ENCODE measurements at places on chromosomes 5 and 9.

- H3K27me3 ChIP-seq = no peaks in the 10 kb centered on the region
- DNase-seq = no peak
- no peak overlapping the region for H3K27ac ChIP-seq
- H3K4me3 ChIP-seq = no peak overlapping the region
- no peaks in the 10 kb centered on the region for H3K36me3 ChIP-seq
These were observed 111.3 kb upstream of the NR3C1 start for GRCh38 chr5:143514616-143515335.

- H3K36me3 ChIP-seq = no peaks in the 10 kb centered on the region
- no peak overlapping the region for H3K4me3 ChIP-seq
- H3K4me1 ChIP-seq = peaks cover 53% of the 10 kb centered on the region
- peak overlapping the region; percentile 80 for H3K27ac ChIP-seq
- DNase-seq = no peak
- no peaks in the 10 kb centered on the region for H3K27me3 ChIP-seq
These were observed 159.9 kb downstream of the TSSK1B start for GRCh38 chr5:113274836-113275414.

DNA sequence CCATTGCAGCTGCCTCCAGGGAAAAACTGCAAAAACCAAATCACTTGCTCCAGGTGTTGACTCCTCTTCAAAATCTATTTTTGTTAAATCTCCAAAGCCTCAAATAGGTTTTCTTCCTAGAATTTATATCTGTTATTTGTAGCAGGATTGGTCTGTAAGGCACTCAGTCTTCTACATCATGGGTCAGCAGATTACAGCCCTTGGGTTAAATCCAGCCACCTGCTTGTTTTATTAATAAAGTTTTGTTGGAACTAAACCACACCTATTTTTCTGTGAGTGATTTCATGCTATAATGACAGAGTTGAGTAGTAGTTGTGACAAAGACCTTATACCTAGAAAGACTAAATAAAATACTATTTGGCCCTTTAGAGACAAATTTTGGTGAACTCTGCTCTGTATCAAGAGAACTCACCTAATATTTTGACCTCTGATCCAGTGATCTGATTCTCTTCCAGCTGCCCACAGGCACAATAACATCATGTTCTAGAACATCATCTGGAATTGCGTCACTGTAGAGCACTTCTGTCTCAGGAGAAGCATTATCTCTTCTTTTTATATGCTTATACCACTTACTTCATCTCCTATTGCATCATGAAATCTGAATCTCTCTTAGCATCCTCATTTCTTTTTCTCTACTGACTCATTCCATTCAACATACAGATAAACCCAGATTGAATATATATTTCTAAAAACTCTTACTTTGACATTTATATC lies 130.1 kb downstream of the RPS23 start:
- no peaks in the 10 kb centered on the region for H3K4me1 ChIP-seq
- DNase-seq = no peak
- H3K27me3 ChIP-seq = no peaks in the 10 kb centered on the region
- H3K36me3 ChIP-seq = no peaks in the 10 kb centered on the region
- H3K4me3 ChIP-seq = no peak overlapping the region
- no peak overlapping the region for H3K27ac ChIP-seq

DNA sequence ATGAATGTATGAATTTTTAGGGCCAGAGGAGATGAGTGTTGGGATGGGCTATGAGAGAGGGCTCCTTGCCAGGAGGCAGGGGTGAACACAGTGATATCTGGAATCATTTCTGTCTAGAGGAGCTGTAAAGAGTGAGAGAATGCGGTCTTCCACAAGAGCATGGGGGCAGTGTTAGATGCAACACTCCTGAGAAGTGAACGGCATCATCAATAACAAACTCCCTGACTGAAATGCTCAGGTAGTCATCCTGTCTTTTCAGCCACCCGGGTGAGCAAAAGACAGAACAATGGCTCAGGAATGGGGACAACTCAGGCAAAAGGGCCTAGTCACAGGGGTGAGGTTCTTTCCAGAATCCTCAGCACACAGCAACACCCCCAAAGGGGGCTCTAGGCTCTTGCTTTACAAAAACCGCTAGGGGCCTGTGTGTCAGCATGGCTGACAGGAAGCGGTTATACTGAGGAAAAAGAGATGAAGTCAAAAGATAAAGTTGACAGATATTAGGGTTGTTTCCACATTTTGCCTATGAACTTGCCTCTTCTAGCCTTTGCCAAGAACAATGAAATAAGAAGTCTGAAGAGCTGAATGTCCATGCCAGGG lies 104.6 kb upstream of the LRRTM2 start:
- DNase-seq = no peak
- no peak overlapping the region for H3K4me3 ChIP-seq
- H3K4me1 ChIP-seq = peaks cover 20% of the 10 kb centered on the region

DNA sequence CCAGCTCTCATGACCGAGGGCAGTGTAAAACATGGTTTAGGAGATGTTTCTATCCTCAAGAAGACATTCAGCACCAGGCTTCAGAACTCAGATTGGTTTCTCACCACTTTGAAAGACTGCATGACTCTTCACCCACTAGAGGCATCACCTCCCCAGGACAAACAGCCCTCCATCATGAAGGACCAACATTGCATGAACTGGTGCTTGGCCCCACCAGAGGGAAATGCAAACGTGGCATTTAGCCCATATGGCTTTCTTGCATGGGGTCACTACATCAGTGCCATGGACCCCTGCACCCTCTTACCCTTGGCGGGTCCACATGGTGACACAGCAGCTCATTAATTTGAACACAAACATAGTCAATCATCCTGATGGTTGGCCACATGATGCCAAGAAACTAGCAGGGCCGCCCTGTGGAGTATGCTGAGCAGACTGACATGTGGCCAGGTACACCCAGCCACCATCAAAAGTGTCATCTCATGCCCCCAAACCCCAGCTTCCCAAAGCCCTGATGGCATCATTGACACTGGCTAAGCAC lies 129.5 kb upstream of the FSTL4 start:
- H3K4me1 ChIP-seq = peaks cover 9% of the 10 kb centered on the region
- H3K4me3 ChIP-seq = no peak overlapping the region
- DNase-seq = no peak
- no peak overlapping the region for H3K27ac ChIP-seq
- H3K36me3 ChIP-seq = no peaks in the 10 kb centered on the region

GRCh38 chr9:133238851-133239532 lies 29.9 kb upstream of the OBP2B start:
- peak; percentile 82 for DNase-seq
- H3K27ac ChIP-seq = peak overlapping the region; percentile 77
- H3K4me1 ChIP-seq = peaks cover 21% of the 10 kb centered on the region
- peaks cover 6% of the 10 kb centered on the region for H3K27me3 ChIP-seq

DNA sequence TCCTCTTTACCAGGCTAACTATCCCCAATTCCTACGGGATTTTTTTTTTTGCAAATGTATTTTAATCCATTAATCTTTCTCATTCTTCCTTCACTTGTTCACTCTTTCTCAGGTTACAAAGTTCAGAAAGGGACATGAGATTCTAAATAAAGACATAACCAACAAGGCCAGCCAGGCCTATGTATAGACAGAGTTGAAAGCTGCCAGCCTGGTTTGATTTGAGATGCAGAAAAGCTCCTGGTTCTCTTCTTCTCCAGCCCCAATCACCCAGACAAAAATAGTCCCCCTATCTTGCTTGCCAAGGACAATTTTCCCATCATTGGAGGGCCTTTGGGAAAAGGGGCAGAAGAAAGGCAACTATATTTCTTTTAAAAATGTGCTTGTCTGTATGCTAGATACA lies 398.8 kb downstream of the NFIB start:
- no peaks in the 10 kb centered on the region for H3K4me1 ChIP-seq
- DNase-seq = no peak
- H3K4me3 ChIP-seq = no peak overlapping the region
- no peak overlapping the region for H3K27ac ChIP-seq

DNA sequence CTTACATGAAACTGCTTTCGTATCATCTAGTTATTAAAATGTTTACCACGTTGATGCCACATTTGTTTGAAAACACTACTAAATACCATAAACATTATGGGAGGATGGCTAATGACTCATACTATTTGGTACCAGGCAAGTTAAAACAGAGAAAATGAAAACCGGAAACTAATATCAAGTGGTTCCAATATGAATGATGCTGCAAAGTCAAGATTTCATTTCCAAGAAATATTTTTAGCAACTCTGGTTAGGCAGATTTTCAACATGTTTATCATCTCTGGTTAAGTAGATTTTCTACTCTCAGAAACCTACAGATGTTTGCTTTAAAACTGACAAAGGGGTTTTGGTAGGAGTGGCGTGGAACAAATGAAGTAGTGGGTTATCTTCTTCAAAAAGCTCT lies 4.9 kb upstream of the F2R start:
- H3K27ac ChIP-seq = no peak overlapping the region
- no peak for DNase-seq
- peaks cover 30% of the 10 kb centered on the region for H3K4me1 ChIP-seq
- peaks cover 8% of the 10 kb centered on the region for H3K36me3 ChIP-seq

- H3K27me3 ChIP-seq = peaks cover 9% of the 10 kb centered on the region
- H3K27ac ChIP-seq = no peak overlapping the region
- peaks cover 39% of the 10 kb centered on the region for H3K36me3 ChIP-seq
- H3K4me1 ChIP-seq = peaks cover 18% of the 10 kb centered on the region
- no peak for DNase-seq
These were observed 32.5 kb downstream of the CSF1R start for GRCh38 chr5:150053713-150054392.

- no peak overlapping the region for H3K4me3 ChIP-seq
- H3K27me3 ChIP-seq = peaks cover 3% of the 10 kb centered on the region
- no peaks in the 10 kb centered on the region for H3K36me3 ChIP-seq
- peak overlapping the region; percentile 91 for H3K27ac ChIP-seq
- peaks cover 74% of the 10 kb centered on the region for H3K4me1 ChIP-seq
These were observed 22.0 kb upstream of the ARHGAP26 start for GRCh38 chr5:142748132-142748531.

DNA sequence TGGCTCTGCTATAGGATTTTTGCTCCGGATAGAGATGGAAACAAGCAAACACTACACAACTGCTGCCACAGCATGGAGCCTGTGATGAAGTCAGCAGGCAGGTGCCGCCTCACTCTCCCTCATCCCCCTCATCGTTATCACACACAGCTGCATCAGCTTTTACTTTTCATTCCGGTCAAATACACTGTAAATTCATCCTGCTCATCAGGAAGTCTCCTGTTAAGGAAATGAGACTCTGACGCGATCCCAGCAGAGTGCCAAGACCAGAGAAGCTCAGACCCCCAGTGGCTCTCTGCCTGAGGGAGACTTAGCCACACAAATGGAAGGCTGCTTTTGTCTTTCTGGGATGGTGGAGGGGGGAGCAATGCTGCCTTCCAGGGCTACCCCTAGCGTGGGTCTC lies 270.2 kb downstream of the ELAVL2 start:
- H3K4me1 ChIP-seq = no peaks in the 10 kb centered on the region
- DNase-seq = no peak
- no peaks in the 10 kb centered on the region for H3K36me3 ChIP-seq
- H3K27me3 ChIP-seq = no peaks in the 10 kb centered on the region

DNA sequence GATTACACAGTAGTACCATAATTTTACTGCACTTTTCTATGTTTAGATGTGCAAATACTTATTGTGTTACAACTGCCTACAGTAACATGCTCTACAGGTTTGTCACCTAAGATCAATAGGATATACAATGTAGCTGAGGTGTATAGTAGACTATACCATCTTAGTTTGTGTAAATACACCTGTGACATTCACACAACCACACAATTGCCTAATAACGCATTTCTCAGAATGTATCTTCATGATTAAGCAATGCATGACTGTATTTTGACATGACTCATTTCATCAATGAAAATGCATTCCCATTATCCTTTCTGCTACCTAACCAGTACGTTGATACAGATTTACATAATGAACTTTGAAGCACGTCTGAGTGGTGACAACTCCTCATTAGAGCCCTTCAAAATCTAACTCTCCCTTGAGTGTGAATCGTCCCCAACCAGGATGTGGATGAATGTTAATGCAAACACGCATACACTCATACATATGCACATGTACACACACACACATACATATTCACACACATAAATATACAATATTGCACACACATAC lies 28.4 kb downstream of the GZMK start:
- H3K27me3 ChIP-seq = no peaks in the 10 kb centered on the region
- H3K4me1 ChIP-seq = no peaks in the 10 kb centered on the region
- H3K4me3 ChIP-seq = no peak overlapping the region
- H3K27ac ChIP-seq = no peak overlapping the region
- peaks cover 8% of the 10 kb centered on the region for H3K36me3 ChIP-seq

- H3K4me3 ChIP-seq = no peak overlapping the region
- no peak for DNase-seq
- H3K36me3 ChIP-seq = no peaks in the 10 kb centered on the region
- peaks cover 39% of the 10 kb centered on the region for H3K4me1 ChIP-seq
- peak overlapping the region; percentile 37 for H3K27ac ChIP-seq
- H3K27me3 ChIP-seq = peaks cover 4% of the 10 kb centered on the region
These were observed 478.9 kb downstream of the PSAT1 start for GRCh38 chr9:78775696-78776295.

DNA sequence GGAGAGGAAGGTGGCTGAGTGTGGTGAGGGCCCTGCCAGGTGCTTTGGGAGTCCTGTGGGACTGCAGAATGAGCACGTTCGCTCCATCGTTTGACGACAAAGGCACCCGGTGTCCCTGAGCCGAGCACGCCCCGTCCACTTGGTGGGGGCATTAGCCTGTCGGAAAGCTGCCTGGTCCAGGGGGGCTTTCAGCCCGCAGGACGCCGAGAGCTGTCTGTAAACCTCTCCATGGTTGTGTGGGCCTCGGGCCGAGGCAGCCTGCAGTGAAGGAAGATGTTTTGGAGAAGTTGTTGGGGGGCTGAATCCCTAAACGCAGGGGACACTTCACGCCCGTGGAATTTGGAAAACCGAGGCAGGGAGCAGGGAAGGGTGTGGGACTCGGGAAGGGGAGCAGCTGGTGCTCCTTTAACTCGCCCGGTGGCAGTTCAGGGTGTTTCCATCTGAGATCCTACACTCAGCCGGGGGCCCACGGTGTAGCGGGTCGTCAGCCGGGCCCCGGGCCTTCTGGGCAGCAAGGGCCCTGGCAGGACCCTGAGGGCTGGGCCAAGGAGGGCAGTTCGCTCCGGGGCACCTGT lies 53.8 kb downstream of the MRPL36 start:
- H3K27me3 ChIP-seq = peaks cover 6% of the 10 kb centered on the region
- H3K27ac ChIP-seq = no peak overlapping the region
- no peak overlapping the region for H3K4me3 ChIP-seq
- no peak for DNase-seq
- H3K36me3 ChIP-seq = no peaks in the 10 kb centered on the region
- H3K4me1 ChIP-seq = no peaks in the 10 kb centered on the region

GRCh38 chr5:53321721-53322120 lies 158.7 kb upstream of the FST start:
- peaks cover 5% of the 10 kb centered on the region for H3K4me1 ChIP-seq
- no peak overlapping the region for H3K27ac ChIP-seq
- H3K27me3 ChIP-seq = no peaks in the 10 kb centered on the region
- no peak overlapping the region for H3K4me3 ChIP-seq

DNA sequence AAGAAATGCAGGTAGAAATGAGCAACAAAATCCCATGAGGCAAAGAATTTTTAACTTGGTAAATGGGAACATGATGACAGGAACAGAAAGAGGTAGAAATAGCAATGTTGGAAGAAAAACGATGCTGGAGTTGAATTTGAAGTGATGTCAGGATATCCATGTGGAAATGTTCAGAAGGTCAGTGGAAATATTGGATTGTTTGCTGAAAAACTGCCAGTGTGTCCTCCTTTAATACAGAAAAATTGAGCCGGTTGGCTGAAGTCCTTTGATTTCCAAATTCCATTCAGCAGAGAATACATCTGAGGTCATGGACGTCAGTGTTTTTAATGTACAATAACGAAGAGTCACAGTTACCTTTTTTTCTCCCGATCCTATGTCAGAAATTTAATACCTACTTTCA lies 110.0 kb upstream of the DMAC1 start:
- DNase-seq = no peak
- H3K36me3 ChIP-seq = no peaks in the 10 kb centered on the region
- H3K27me3 ChIP-seq = no peaks in the 10 kb centered on the region

Measured in endothelial cell (in vitro differentiated cells).